ENCODE measurements at places on chromosomes 16 and 17. TPM values are rescaled to one million over a fixed set of nuclear protein-coding genes. Genes with fewer than 3 reads are reported as not detected.

DNA sequence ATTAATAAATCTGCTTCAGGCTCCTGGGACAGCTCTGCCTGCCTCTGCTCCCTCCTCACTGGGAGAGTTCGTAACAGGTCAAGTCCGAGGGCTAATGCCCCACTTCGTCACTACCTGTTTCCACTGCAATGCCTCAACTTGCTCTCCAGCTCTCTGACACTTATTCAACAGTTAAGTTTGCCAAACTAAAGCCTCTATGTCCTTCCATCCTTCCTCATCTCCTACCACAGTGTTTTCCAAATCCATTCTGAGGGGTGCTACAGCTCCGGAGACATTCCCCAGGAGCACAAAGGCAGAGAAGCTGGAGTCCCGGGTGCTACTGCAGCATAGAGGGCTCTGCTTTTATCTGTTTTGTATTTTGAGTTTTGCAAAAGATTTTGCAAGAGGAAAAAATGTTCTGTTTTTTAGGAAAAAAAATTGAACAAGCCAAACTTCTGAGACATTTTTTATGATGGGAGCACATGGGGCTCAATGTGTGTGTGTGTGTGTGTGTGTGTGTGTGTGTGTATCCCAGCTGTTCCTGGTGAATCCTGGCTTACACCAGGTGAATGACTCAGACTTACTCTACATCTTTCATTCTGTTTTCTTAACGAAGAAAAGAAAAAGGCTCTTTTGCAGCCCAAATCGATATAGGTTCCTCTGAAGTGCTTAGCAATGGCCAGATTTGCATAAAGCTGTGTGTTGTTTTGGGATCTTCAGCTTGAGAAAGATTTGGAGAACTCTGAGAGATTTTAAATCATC, 46.1 kb upstream of the MYOCD start:
- peak; percentile 34 for ATAC-seq

DNA sequence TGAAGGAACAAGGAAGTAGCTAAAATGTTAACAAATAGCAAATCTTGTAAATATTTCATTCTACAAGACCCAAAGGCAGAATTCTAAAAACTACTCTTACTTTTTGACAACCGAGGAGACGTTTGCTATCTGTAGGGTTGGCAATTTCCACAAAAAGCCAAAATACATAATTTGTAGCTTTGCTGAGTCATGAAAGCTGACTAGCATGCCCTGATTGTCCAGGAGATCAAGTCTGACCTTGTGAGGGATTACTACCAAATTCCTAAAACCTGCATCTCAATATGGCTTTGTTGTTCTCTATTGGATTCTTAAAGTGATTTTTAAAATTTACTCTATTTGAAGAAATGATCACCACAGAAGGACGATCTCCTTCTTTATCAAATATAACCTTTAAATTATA, 10.8 kb downstream of the DNAJA2 start:
- no peak for ATAC-seq

- no peak for ATAC-seq
Observed at GRCh38 chr16:57409870-57410587, 5.5 kb downstream of the CCL17 start.

GRCh38 chr17:62109378-62109902, 44.4 kb upstream of the MED13 start:
- no peak for ATAC-seq

DNA sequence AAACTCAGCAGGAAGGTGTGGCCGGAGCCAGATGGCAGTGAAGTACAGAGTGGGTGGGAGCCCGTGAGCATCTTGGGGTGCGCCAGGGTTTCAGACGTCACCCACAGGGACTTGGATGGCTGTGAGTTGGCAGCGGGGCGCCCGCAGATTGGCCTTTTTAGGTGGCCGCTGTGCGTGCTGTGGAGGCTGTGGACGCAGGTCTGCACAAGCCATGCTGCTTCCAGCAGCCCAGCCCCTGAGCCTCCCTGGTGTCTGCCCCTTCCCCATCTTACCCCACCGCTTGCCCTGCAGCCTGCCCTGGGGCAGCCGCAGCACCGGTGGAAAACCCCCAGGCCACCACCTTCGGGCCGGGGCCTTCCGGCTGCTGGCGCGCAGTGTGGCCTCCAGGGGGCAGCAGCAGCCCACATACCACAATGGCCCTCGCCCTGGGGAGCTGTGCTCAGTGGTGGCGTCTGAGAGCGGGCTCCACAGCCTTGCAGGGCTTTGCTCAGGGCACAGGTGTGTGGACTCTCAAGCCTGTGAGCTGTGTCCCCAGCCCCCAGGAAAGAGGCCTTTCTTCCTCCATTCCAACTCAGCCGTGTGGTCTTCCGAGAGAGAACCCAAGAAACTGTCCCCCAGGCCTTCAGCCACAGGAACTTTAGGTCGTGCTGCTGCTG, 11.8 kb downstream of the ENDOV start:
- peak; percentile 77 for ATAC-seq

The TBC1D3K gene
- not detected for total RNA-seq

The TMEM132E gene
- total RNA-seq, result 0.47 TPM

- peak; percentile 35 for ATAC-seq
Observed at GRCh38 chr17:6551869-6552531, 4.4 kb downstream of the PITPNM3 start.

All from gastroesophageal sphincter (tissue), 4 donors.